ENCODE measurements at places on chromosomes 3 and 15. TPM values are rescaled to one million over a fixed set of nuclear protein-coding genes. Genes with fewer than 3 reads are reported as not detected.
A peak's percentile ranks its signal among the peaks of the same experiment; 100 is the strongest.

- no peak for DNase-seq
Measured at GRCh38 chr3:148333091-148333490, 364.6 kb upstream of the AGTR1 start.

DNA sequence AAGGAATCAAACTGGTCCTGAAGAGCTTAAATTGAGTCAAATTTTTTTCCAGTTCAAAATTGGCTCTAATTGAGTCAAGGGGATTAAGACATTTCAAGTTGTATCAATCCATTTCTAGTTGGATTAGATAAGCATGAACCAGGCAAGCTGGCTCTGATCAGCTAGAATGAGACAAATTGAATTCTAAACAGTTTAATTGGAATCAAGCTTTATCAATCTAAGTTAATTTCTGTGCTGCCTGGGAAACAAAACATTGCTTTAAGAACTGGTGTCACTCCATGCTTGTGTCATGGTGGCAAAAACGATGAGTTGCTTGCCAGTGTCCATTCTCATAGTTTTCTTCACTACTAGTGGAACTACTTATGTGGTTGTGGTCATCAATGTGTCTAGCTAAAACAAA lies 116.8 kb downstream of the TGFBR2 start:
- DNase-seq = no peak

The SLC12A1 gene
- not detected for polyA plus RNA-seq

- no peak for DNase-seq
Measured at GRCh38 chr15:68375716-68376220, 56.2 kb downstream of the ITGA11 start.

GRCh38 chr15:97961067-97961954 lies 808 bp downstream of the ARRDC4 start:
- DNase-seq = peak; percentile 25

DNA sequence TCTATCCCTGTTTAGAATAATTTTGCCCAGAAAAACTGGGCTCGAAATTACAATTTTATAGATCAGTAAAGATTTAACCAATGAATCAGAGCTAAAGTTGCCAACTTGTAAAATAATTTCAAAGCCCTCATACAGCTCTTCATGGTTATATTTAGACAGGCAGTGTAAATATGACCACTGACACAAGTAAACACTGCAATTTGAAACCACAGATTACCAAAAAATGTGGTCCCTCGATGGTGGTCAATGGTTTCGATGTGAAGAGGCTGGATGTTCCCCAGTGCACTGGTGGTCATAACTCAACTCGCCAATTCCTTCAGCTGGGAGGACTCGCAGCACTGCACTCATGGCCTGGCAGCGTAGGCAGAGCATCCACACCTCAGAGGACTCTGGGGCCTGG lies 28.6 kb downstream of the LRTM1 start:
- DNase-seq = no peak

The LRRN1 gene
- polyA plus RNA-seq = 3.9 TPM

The GASK1A gene
- polyA plus RNA-seq = 0.14 TPM
